Esophagus muscularis mucosa (tissue), 4 donors: ENCODE measurements at places on chromosomes 4 and X.

DNA sequence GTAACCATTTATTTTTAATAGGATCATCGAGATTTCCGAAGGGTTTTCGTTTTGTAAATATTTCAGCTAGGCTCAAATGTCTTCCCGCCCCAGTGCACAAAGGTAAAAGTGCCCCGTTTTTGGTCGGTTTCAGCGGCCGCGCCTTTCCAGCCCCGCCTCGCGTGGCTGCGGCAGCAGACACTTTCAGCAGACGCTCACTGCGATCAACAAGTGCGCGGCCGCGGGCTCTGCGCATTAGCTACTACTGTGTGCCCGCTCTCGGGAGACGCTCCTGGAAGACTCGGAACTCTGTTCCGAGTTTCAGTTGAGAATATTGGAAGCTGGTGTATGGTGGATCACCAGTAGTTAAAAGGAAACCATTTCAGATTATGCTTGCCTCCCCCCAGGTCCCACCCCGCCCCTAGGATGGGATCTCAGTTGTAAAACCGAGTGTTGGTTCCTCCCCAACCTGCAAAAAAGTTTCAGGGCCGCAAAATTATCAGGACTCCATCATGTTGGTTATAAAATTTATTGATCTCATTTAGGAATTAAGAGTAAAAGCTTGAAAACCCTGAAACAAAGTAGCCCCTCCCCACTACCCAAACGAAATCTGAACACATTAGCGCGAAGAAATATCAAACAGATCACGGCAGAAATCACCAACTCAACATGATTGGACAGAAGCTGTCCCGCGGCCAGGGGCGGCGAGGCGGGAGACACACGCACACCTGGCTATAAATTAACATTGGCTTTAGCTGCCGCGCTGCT lies 2.2 kb downstream of the SOX3 start:
- no peak for DNase-seq

DNA sequence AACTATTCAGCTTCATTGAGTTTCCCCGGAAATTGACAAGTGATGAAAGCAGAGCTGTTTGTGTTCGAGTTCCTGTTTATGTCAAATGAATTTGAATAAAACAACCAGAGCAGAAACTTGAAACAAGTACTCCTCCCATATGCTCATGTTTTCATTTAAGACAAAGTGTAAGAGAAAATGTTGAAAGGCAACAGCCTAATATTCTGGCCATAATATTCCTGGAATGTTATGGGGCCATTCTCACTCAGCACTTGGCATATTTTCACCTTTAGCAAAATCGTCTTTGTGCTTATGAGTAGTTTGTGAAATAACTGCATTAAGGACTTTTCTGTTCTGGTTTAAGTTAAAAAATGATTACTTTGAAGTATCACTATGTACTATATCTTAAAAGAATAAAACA lies 276.0 kb upstream of the FAT1 start:
- DNase-seq = no peak

- no peak for DNase-seq
Measured at GRCh38 chrX:108307132-108308085, 130.8 kb downstream of the COL4A6 start.

DNA sequence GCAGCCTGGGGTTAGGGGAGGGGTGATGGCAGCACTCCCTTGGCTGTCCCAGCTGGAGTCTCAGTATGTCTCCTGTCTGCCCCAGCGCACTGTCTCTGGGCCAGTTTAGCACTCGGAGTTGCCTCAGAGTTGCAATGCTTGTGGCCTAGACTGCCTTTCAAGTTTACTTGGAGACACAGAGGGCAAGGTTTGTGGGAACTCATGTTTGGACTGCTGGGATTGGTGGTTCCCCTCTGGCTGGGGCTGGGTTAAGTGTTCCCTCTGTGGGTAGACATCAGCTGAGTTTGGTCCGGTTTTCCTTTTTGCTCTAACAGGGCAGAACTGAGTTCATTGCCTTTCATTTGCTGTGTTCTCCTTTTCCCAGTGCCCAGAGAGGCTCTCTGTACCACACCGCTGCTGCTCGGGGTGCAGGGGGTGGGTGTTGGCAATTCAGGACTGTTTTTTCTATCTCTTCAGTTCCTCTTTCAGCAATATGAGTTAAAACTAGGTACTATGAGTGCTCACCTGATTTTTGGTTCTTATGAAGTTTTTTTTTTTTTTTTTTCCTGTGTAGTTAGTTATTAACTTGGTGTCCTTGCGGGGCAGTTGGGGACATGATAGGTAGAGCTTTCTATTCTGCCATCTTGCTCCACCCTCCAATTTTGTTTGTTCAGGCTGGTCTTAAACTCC lies 17.2 kb downstream of the RAB33B start:
- no peak for DNase-seq

GRCh38 chr4:161522031-161522430 lies 641.8 kb downstream of the FSTL5 start:
- no peak for DNase-seq
